ENCODE measurements at places on chromosomes 1 and 21.
A peak's percentile ranks its signal among the peaks of the same experiment; 100 is the strongest.

- DNase-seq, result no peak
Measured at GRCh38 chr1:213519098-213519497, 468.1 kb downstream of the RPS6KC1 start.

GRCh38 chr1:46603858-46604549 lies at the start of gene MKNK1:
MKNK1 (minus strand) TSS chr1:46604268; CDS start chr1:46583327, 20,941 bp downstream.
- DNase-seq, result peak; percentile 90

- no peak for DNase-seq
Measured at GRCh38 chr1:76496871-76497270, 370.4 kb upstream of the ST6GALNAC5 start.

- no peak for DNase-seq
Measured at GRCh38 chr1:14871218-14871970, 272.9 kb downstream of the KAZN start.

GRCh38 chr21:37149411-37149810 lies 76.4 kb downstream of the TTC3 start:
- DNase-seq, result peak; percentile 91

- DNase-seq, result peak; percentile 88
Measured at GRCh38 chr21:45308194-45309068, 20.7 kb upstream of the POFUT2 start.

GRCh38 chr1:184160236-184160635 lies 108.7 kb downstream of the TSEN15 start:
- peak; percentile 90 for DNase-seq

- DNase-seq, result no peak
Measured at GRCh38 chr1:230392536-230392909, 33.6 kb downstream of the PGBD5 start.

DNA sequence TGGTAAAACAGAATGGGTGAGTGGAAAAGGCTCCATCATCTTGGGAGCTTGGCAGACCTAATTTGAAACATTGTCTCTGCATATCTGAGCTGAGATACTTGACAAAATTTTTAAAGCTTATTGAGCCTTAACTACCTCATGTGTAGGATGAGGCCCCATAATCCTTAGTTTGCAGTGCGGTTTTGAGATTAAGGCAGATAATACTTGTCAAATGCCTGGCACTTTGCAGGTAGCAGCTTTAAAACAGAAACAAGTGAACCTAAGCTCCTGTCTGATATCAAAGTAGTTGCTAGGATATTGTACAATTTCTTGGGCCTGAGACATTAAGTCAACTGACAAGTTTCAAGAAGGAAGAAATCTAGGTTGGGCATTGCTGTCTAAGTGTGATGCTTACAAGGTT lies 65.3 kb downstream of the TBX19 start:
- DNase-seq, result no peak

GRCh38 chr1:84156210-84156621 lies 12.1 kb downstream of the PRKACB start:
- peak; percentile 90 for DNase-seq
